SK-N-SH treated with all-trans-retinoic acid at 6 μM for 48 hours (cell line): ENCODE measurements at places on chromosomes 2 and 18.

GRCh38 chr2:21643180-21643579 is 519.4 kb downstream of the TDRD15 start:
- ATAC-seq, result no peak

- ATAC-seq, result no peak
These were observed 90.1 kb downstream of the CHN1 start for GRCh38 chr2:174914853-174915760.

GRCh38 chr2:137367361-137367760 is 596.9 kb upstream of the HNMT start:
- no peak for ATAC-seq

DNA sequence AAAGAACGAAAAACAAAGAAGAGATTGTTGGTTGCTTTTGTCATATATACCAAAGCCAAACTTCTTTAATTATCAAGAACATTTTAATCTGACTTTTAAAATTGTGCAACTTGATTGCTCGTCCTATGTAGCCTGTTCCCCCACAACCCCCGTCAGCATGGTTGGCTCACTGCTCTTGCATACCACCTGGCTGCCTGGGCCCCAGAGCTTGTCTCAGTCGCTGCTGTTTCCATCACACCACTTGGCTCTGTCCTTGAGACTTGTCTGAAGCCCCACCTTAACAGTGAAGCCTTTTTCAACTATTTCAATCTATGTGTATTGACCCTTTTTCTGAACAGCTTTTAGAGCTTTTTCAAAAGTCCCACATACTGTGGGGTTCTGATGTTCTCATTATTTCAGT is 270.8 kb downstream of the ZNF407 start:
- ATAC-seq, result no peak

DNA sequence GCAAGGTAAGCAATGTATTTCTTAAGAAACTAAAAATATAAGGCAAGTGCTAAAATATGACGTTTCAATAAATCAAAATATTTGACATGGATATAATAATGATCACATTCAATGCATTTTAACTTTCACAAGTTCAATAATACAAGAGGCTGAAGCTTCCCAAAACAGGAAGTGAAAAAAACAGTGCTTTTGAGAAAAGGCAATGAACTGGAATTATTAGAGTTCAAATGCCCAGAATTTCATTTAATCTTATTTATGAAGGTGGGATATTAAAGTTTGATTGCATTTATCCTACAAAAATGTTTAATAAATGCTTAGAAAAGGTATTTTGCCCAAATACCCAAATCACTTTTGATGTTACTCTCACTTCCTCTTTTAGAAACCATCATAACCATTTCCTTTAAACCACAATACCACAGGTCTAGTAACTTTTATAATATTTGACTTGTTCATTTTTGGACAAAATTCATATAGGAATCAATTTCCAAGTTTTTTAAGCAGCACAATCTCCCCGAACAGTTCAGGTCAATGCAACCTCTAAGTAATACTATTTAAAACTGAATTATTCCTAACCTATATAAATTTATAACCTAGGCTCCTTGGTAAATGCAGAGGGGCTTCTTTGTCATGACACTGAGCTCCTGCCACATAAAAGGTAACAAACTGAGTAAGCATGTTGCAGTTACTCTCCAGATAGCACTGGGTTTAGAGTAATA is 2.1 kb downstream of the NCKAP1 start:
- ATAC-seq, result no peak
